Activated CD8-positive, alpha-beta memory T cell treated with anti-CD3 and anti-CD28 coated beads for 24 hours (primary cell): ENCODE measurements at places on chromosomes 1 and 21.

GRCh38 chr21:33667636-33668035 lies 25.3 kb downstream of the ITSN1 start:
- DNase-seq = no peak

DNA sequence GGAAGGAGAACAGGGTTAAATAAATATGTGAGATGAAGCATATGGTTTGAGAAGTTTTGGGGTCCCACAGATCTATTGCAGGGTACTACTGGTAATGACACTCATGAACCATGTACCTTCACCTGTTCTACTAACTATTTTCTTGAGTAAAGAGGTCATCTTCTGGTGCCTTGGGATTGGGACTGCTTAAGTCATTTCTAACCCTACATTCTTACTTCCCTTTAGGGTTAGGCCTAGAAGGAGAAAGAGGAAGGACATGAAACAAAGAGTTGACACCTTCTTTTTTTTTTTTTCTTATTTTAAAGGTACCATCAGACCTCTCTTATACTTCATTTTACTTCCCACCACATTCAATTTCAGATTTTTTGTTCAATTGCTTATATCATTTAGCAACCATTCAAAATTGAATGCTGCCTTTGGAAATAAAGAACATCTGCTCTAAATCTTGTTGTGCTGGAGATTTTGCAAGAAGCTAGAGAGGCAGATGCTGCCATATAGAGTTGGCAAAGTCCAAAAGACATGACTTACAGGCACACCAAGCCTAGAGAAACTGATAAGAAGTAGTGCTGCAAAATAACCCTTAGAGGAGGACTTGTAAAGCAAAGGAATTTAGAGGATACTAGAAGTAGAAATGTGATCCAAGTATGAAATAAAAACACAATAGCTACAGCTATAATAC lies 374.4 kb upstream of the ST6GALNAC5 start:
- DNase-seq = no peak

DNA sequence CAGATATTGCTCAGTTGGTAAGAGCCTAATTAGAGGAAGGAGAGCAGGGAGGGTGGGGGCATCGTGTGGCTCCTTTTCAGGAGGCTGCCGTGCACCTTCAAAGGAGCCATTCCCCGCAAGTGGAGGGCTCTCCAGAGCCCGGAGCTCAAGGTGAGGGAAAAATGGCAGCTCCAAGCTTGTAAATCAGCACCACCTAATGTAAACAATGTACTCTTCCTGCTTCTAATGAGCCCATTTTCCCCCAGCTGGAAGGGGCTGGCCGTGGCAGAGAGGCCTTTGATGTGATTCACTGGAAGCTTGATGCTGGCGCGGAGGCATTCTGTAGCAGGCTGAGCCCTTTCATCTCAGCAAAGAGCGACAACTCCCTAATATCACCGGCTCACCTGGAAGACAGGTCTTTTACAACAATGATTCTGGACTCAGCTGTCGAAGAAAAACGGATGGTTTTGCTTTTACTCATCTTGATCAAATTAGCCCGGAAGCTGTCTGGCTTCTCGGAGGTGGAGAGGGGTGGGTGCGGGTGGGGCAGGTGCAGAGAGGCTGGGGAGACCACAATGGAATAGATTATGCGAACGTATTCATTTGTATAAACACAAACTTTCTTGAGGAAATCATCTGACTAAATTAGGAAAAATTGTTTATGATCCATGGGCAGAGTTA lies 112.5 kb downstream of the RRAGC start:
- no peak for DNase-seq

GRCh38 chr1:83583351-83584014 lies 415.4 kb downstream of the TTLL7 start:
- no peak for DNase-seq

DNA sequence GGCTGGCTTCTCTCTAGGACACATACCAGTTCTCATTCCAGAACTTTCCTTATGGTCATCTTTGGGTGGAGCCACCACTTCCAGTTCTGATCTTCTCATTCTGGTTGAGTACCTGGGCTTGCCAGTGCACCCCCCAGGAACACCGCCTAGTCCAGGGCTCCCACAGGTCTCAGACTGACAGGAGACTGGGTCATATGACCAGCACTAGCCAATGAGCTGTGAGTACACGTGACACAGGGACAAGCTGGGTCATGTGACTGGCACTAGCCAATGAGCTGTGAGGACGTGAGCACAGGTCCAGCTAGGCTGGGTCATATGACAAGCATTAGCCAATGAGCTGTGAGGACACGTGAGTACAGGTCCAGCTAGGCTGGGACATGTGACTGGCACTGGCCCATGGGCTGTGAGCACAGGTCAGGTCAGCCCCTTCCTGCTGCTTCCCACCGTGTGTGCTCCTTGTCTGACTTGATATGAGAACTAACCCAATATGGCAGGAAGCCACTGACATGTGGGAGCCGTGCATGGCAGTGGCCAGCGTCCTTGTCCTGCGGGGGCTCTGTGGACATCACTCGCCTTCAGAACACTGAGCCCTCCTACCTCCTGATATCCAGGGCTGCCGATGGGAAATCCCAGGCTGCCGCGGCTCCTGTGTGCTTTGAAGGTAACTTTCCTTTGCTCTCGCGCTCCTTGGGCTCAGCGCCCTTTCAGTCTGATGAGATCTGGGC lies 22.7 kb downstream of the KRTAP10-1 start:
- DNase-seq = no peak

- DNase-seq = peak; percentile 86
These were observed 32.0 kb upstream of the ATP5PO start for GRCh38 chr21:33947451-33948095.

- no peak for DNase-seq
These were observed 1424.2 kb downstream of the MRPL39 start for GRCh38 chr21:24183077-24183476.

DNA sequence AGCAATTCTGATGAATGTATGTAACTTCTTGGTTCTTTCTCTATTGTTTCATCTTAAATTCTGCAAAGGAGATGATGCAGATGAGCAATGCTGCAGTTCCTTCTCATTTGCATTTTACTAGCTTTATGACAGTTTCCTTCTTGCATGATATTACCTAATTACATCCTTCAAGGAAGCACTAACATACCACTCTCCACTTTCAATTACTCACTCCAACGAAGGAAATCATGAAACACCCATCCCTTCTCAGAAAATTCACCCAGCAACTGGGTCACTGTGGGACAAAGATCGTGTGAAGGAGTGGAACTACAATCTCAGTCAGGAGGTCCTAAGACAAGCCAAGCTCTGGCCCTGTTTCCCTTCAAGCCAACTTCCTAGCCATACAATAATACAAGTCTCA lies 142.3 kb downstream of the CHD1L start:
- no peak for DNase-seq

GRCh38 chr1:111483166-111483565 lies 9.4 kb downstream of the C1orf162 start:
- DNase-seq = no peak

- DNase-seq = peak; percentile 78
These were observed 13.2 kb downstream of the MEGF6 start for GRCh38 chr1:3598051-3598491.

- DNase-seq = peak; percentile 41
These were observed 11.1 kb downstream of the TENT5C start for GRCh38 chr1:117616967-117617366.

DNA sequence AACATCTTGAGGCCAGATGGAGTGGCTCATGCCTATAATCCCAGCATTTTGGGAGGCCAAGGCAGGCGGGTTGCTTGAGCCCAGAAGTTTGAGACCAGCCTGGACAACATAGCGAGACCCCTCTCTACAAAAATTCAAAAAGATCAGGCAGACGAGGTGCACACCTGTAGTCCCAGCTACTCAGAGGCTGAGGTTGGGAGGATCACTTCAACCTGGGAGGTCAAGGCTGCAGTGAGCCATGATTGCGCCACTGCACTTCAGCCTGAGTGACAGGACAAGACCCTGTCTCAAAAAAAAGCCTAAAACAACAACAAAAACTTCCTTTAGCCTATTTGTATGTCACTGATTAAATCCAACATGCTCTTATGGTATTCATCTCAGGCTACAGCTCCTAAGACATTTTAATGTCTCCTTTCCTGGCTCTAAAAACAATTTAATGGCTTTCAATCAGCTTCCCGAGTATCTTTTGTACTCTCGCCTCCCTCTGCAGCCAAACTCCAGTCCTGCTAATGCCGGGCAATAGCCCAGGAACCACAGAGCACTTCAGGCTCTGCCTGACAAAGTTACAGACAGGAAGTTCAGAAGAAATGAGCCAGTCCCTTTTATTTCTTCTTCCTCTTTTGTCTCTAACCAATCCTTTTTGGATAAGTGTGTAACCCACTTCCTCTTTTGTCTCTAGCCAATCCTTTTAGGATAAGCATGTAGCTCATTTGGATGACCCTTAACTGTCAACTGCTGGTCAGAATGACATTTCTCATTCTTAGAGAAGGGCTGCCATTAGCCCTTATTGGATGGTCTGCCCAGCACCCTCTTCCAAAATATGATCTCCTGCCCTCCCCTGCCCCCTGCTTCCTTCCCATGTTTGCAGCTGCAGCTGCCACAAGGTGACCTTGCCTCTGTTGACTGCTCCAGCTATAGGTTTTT lies 6.6 kb upstream of the DOP1B start:
- no peak for DNase-seq

DNA sequence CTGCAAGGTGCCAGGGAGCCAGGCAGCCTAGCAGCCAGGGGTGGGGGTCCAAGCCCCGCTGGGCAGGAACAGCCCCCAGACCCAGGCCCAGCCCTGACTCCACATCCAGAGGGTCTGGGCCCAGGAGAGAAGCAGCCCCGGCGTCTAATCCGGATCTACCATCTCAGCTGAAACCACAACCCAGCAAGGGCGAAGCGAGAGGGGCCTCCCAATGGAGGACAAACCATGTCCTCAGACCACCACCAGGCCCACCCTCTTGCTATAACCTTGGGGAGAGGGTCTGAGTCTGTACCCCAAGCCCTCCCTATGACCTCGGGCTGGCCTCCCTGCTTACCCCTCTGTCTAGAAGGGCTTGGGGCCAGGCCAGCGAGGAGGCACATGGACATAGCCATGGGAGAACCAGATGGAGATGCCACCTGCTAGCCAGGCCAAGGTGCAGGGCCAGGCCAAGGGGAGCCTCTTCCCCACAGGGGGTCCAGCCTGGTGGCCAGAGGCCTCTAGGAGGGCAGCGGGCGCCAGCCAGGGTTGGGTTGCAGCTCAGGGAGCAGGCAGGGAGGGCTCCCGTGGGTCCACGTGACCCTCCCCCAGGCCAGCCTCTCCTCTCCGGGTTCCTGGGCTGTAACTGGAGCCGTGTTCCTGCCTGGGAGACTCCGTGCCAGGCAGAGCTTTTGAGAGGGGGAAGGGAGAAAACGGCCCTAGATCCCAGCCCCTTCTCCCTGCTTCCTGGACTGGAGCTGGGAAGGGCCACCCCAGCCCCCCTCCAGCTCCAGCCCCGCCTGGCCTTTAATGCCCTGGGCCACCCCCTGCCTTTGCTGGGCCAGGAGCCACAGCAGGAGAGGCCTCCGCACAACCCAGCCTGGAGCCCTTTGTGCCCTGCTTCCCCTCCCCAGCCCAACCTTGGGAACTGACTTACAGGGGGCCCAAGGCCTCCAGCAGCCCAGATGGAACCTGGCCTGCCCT lies 2.5 kb downstream of the WNT9A start:
- no peak for DNase-seq

DNA sequence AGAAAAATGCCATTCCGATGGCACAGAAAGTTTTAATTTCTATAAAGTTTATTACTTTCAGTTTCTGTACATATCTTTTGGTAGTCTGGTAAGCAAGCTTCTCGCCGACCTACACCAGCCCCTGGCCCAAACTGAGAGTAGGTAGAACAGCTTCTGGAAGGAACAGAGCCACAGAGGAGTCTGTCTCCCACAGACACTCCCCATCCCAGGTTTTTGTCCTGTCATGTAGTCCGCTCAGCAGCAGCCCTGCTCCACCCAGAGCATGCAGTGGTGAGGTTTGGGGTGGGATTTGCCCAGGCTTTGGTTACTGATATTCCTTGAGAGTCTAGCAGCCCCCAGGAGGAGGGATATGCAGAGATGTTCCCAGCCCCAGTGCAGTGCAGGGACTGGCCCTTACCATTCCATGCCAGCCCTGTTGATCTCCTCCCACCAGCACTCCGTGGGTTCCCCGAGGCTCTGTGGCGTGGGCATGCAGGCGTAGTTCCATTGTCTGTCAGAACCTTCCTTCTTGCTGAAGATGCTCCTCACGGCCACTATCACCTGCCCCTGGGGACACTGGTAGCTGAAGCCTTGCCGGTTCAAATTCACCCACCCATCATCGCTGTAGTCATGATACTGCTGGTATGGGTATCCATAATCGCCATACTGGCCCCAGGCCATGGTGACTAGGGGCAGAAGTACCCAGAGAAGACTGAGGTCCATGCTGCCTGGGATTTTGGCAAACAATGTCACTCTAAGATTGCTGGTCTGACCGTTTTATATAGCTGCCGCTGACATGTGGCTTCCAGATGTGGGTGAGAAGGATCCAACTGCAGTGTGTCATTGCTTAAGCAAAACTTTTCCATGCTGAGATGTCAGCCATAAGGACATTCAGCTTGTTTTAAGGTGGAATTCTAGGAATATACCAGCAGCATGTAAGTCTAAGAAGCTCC lies at the start of gene DPT:
Gene DPT (minus strand): TSS at position 734 of the 932 bp plus-strand sequence. CDS start 32 bp downstream, at position 702.
- no peak for DNase-seq

DNA sequence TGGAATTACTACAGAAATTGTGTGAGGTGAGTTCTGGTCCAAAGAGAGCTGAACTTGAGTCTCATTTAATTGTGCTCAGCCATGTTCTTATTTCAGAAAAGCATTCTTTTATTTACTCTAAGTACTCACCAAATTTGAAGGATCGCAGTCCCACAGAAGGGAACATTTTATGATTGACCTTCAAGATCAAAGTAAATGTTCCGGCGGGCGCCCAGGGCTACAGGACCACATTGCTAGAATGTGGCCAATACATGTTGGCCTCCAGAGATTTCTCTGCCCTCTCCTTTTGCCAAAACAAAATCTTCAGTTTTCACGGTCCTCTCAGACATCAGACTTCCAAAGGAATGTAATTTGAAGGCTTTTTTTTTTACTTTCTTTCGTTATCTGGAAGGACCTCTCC lies 237.8 kb downstream of the FMN2 start:
- no peak for DNase-seq

DNA sequence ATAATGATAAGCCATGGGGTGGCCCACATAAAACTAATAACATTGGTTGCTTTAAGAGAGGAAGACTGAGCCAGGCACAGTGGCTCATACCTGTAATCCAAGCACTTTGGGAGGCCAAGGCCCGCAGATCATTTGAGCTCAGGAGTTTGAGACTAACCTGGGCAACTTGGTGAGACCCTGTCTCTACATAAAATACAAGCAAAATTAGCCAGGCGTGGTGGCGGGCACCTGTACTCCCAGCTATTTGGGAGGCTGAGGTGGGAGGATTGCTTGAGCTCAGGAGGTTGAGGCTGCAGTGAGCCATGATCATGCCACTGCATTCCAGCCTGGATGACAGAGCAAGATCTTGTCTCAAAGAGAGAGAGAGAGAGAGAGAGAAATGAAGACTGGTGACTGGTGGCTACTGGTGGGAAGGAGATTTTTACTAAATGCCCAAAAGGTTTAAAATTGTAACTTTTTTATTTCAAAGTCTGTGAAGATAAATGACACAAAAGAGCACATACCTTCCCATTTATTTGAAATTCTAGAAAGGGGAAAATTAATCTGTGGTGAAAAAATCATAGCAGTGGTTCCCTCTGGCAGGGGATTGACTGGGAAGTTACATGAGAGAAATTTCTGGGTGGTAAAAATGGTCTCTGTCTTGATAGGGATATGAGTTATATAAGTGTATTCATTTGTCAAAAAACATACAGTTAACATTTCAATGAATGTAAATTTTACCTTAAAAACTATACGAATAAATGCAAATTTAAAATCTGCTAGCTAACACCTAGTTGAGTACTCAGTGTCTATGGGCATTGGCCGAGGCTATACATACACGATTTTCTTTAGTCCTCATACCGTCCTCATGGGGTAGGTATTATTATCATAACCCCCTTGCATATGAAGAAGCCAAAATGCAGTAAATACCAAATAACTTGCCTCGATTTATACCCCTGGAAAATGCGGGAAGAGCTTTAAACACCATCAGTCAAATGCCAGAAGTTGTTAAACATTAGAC lies 2.2 kb upstream of the NBPF1 start:
- DNase-seq = peak; percentile 58
